Suprapubic skin (tissue), 4 donors: ENCODE measurements at places on chromosomes 5 and 9. TPM values are rescaled to one million over a fixed set of nuclear protein-coding genes. Genes with fewer than 3 reads are reported as not detected.

Gene PCAT7
- not detected for total RNA-seq

Gene CCL28
- 23.8 TPM for total RNA-seq

Gene EQTN
- 0.97 TPM for total RNA-seq

DNA sequence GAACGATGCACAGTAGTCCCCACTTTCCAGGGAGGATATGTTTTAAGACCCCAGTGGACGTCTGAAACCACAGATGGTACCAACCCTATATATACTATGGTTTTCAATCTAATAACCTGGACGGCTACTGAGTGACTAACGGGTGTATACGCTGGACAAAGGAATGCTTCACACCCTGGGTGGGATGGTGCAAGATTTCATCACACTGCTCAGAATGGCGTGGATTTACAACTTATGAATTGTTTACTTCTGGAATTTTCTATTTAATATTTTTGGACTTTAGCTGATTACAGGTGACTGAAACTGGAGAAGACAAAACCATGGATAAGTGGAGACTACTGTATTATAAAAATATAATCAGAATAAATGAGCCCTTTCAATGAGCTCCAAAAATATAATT lies 147.6 kb upstream of the TRIM32 start:
- no peak overlapping the region for H3K27ac ChIP-seq
- peaks cover under 1% of the 10 kb centered on the region for H3K4me1 ChIP-seq
- no peaks in the 10 kb centered on the region for H3K36me3 ChIP-seq
- no peaks in the 10 kb centered on the region for H3K27me3 ChIP-seq
- DNase-seq: no peak

Gene C5
- total RNA-seq: 3.4 TPM

GRCh38 chr5:16464664-16465543 lies 696 bp downstream of the ZNF622 start:
- peaks cover 57% of the 10 kb centered on the region for H3K4me1 ChIP-seq
- H3K36me3 ChIP-seq: peaks cover 34% of the 10 kb centered on the region
- H3K27me3 ChIP-seq: no peaks in the 10 kb centered on the region
- H3K4me3 ChIP-seq: peak overlapping the region; percentile 76
- peak overlapping the region; percentile 82 for H3K27ac ChIP-seq
- peak; percentile 64 for DNase-seq

GRCh38 chr9:106432631-106433030 lies 430.3 kb upstream of the ZNF462 start:
- H3K27me3 ChIP-seq: no peaks in the 10 kb centered on the region
- H3K36me3 ChIP-seq: no peaks in the 10 kb centered on the region
- DNase-seq: no peak
- no peaks in the 10 kb centered on the region for H3K4me1 ChIP-seq

Gene SHISAL2B
- total RNA-seq: not detected

DNA sequence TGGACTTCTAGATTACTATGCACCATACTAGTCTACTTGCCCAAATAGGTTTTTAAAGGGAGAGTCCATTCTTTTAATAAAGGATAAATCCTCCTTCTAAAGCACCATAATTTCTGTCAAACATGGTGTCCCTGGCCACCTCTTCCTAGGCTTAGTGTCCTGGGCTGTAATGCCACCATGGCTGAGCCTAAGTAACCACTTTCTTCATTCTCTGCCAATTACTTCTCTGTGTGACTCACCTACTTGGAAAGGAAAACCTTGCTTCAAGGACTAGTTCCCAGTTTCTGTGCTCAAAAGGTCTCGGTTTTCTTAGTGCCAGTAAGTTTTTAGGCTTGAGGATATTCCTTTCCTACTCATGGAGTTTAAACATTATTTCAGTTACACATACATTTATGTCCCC lies 273.4 kb downstream of the DENND1A start:
- peaks cover 1% of the 10 kb centered on the region for H3K36me3 ChIP-seq
- H3K27ac ChIP-seq: no peak overlapping the region
- no peaks in the 10 kb centered on the region for H3K27me3 ChIP-seq
- no peaks in the 10 kb centered on the region for H3K4me1 ChIP-seq
- H3K4me3 ChIP-seq: no peak overlapping the region

GRCh38 chr5:77355751-77356150 lies 136.4 kb downstream of the WDR41 start:
- H3K27me3 ChIP-seq: no peaks in the 10 kb centered on the region
- H3K4me1 ChIP-seq: no peaks in the 10 kb centered on the region
- DNase-seq: no peak
- H3K27ac ChIP-seq: no peak overlapping the region
- H3K36me3 ChIP-seq: no peaks in the 10 kb centered on the region

GRCh38 chr5:143629871-143630659 lies 181.9 kb upstream of the HMHB1 start:
- H3K27me3 ChIP-seq: no peaks in the 10 kb centered on the region
- no peak overlapping the region for H3K4me3 ChIP-seq
- DNase-seq: no peak
- no peaks in the 10 kb centered on the region for H3K36me3 ChIP-seq
- peaks cover 4% of the 10 kb centered on the region for H3K4me1 ChIP-seq

DNA sequence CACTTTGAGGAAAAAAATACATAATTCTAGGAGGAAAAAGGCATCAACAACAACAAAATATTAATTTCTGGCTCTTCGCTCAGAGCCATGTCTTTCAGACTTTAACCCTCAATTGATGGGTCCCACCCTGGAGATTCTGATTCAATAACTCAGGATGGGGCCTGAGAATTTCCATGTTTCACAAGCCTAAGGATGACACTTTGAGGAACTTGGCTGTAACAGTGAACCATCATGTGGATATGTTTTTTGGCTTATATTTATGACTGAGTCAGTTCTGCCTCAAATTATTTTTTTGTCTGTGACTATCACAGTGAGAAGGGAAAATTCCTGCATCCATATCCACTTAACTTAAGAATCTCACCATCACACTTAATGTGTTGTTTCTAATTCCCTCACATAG lies 504.6 kb downstream of the RASEF start:
- H3K4me3 ChIP-seq: no peak overlapping the region
- no peaks in the 10 kb centered on the region for H3K36me3 ChIP-seq
- no peak overlapping the region for H3K27ac ChIP-seq
- peaks cover 2% of the 10 kb centered on the region for H3K4me1 ChIP-seq
- H3K27me3 ChIP-seq: no peaks in the 10 kb centered on the region
- no peak for DNase-seq

Gene CXCL14
- 247 TPM for total RNA-seq

Gene RELL2
- 2.9 TPM for total RNA-seq

DNA sequence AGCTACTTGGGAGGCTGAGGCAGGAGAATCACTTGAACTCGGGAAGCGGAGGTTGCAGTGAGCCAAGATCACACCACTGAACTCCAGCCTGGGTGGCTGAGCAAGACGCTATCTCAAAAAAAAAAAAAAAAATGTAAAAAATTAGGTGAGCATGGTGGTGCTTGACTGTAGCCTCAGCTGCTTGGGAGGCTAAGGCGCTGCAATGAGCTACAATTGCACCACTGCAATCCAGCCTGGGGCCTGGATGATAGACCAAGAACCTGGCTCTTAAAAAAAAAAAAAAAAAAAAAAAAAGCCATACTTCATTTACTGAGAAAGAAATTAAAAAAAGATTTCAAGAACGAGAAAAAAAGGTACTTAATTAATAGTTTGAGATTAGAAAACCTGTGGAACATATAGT lies 62.1 kb downstream of the SVEP1 start:
- H3K4me1 ChIP-seq: peaks cover 10% of the 10 kb centered on the region
- no peak overlapping the region for H3K27ac ChIP-seq
- H3K36me3 ChIP-seq: no peaks in the 10 kb centered on the region
- DNase-seq: no peak
- no peak overlapping the region for H3K4me3 ChIP-seq
- no peaks in the 10 kb centered on the region for H3K27me3 ChIP-seq

DNA sequence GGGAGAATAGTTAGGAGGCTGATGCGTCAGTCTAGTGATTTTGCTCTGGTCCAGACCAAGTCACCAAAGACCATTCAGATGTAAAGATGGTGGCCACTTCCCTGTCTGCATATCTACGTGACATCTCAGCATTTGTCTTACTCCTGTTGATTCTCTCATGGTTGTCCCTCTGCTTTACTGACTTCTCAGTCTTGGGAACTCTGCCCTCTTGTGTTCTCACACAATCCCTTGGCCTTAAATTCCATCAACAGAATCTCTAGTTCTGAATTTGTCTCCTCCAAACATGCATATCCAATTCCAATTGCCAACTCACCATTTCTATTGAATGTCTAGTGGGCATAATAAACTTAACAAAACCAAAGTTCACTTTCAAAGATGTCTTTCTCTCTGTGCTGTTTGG lies 147.8 kb downstream of the SLC24A2 start:
- H3K4me1 ChIP-seq: no peaks in the 10 kb centered on the region
- H3K36me3 ChIP-seq: no peaks in the 10 kb centered on the region
- H3K27me3 ChIP-seq: no peaks in the 10 kb centered on the region
- no peak overlapping the region for H3K27ac ChIP-seq

- no peaks in the 10 kb centered on the region for H3K27me3 ChIP-seq
- peaks cover 15% of the 10 kb centered on the region for H3K36me3 ChIP-seq
- DNase-seq: no peak
- H3K4me3 ChIP-seq: no peak overlapping the region
- H3K27ac ChIP-seq: no peak overlapping the region
Observed at GRCh38 chr5:62561896-62562295, 16.7 kb upstream of the LRRC70 start.

- peak overlapping the region; percentile 33 for H3K4me3 ChIP-seq
- H3K4me1 ChIP-seq: peaks cover 38% of the 10 kb centered on the region
- DNase-seq: no peak
- no peaks in the 10 kb centered on the region for H3K36me3 ChIP-seq
- H3K27ac ChIP-seq: peak overlapping the region; percentile 84
- H3K27me3 ChIP-seq: no peaks in the 10 kb centered on the region
Observed at GRCh38 chr5:10595672-10596309, 31.9 kb downstream of the ANKRD33B start.

DNA sequence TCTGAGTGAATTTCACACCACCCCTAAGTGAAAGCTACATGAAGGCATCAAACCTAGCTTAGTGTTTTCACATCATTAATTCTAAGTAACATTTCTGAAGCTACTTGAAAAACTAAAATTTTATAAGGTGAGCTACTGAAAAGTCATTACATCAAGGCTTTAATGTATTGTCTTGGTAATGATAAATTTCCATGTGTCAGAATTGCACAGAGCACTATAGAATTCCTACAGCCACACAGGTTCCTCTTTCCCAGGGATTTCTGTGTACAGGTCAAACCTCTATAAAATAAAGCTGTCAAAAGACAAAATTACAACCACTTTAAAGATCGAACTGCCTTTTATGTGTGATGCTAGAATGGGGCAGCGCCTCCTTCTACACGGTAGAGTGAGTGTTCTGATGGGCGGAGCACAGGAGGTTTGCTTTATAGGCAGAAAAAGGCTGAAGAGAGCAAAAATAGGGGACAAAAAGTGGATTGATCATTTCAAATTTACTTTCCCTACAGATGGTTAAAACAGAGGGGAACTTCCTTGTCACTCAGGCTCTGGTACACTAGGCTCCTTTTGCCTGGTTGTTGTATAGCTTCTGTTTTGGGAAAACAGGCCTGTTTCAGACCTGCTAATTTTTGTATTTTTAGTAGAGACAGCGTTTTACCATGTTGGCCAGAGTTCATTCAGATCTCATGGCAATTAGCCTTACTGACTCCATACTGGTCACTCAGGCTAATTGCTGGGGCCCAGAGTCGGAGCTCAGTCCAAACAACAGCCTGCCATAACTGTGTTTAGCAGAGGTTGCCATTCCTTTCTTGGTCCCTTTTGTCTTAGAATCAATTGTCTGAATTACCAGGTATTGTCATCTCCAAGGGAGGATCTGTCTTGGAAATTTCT lies 102.5 kb upstream of the BASP1 start:
- DNase-seq: no peak
- peaks cover 2% of the 10 kb centered on the region for H3K4me1 ChIP-seq
- H3K36me3 ChIP-seq: no peaks in the 10 kb centered on the region
- no peaks in the 10 kb centered on the region for H3K27me3 ChIP-seq
- H3K4me3 ChIP-seq: no peak overlapping the region

Gene RLN2
- total RNA-seq: not detected

Gene SLC9A3
- 5.9 TPM for total RNA-seq

Gene SLC6A19
- total RNA-seq: 0.23 TPM

Gene ARAP3
- 6.4 TPM for total RNA-seq

Gene SOHLH1
- total RNA-seq: not detected

- H3K4me3 ChIP-seq: no peak overlapping the region
- no peaks in the 10 kb centered on the region for H3K27me3 ChIP-seq
- H3K36me3 ChIP-seq: no peaks in the 10 kb centered on the region
- no peak for DNase-seq
- H3K4me1 ChIP-seq: no peaks in the 10 kb centered on the region
- no peak overlapping the region for H3K27ac ChIP-seq
Observed at GRCh38 chr5:80916676-80917075, 43.5 kb upstream of the RASGRF2 start.

- no peak overlapping the region for H3K4me3 ChIP-seq
- peaks cover 23% of the 10 kb centered on the region for H3K4me1 ChIP-seq
- DNase-seq: no peak
- no peaks in the 10 kb centered on the region for H3K27me3 ChIP-seq
- peak overlapping the region; percentile 18 for H3K27ac ChIP-seq
- peaks cover 4% of the 10 kb centered on the region for H3K36me3 ChIP-seq
Observed at GRCh38 chr9:94792511-94792910, 66.0 kb downstream of the AOPEP start.

Gene SCGB3A2
- not detected for total RNA-seq

Gene ITK
- total RNA-seq: 3.5 TPM

DNA sequence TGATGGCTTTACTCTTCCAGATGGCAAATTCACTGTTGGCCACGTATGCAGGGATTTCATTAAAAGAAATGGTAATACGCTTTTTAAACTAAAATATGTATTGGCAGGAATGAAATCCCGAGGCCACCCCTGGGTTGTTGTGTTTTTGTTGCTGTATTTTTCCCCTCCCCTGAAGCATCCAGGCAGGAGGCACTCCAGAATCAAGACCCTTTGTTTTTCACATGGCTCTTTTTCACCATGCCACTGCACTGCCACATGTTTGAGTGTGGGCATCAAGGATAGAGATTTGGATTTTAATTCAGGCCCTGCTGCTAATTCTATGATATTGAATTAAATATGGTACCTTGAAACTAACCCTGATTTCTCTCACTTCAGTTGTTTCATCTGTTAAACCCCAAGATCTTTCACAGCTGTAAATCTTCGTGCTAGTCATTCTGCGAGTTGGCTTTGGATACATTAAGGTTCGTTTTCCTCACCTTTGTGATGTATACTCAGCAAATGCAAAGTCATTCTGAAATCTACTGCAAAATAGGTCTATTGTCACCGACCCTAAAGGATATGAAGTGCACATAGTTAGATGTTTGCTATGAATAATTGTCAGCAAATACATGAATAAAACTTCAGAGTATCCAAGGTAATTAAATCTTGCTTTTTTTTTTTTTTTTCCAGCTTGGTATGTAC lies 533.4 kb downstream of the PTPRD start:
- no peak for DNase-seq
- H3K36me3 ChIP-seq: no peaks in the 10 kb centered on the region
- no peaks in the 10 kb centered on the region for H3K4me1 ChIP-seq
- H3K4me3 ChIP-seq: no peak overlapping the region
- H3K27ac ChIP-seq: no peak overlapping the region

Gene RXFP3
- not detected for total RNA-seq

GRCh38 chr9:115373000-115373709 lies 255.2 kb upstream of the TNC start:
- H3K27ac ChIP-seq: no peak overlapping the region
- peaks cover 9% of the 10 kb centered on the region for H3K4me1 ChIP-seq
- H3K36me3 ChIP-seq: no peaks in the 10 kb centered on the region
- DNase-seq: no peak
- no peaks in the 10 kb centered on the region for H3K27me3 ChIP-seq
